Stimulated activated CD8-positive, alpha-beta memory T cell treated with anti-CD3 and anti-CD28 coated beads, Interleukin-7, amount 100 ng/mL, for 1 hour (primary cell): ENCODE measurements at places on chromosomes 7 and 10.

DNA sequence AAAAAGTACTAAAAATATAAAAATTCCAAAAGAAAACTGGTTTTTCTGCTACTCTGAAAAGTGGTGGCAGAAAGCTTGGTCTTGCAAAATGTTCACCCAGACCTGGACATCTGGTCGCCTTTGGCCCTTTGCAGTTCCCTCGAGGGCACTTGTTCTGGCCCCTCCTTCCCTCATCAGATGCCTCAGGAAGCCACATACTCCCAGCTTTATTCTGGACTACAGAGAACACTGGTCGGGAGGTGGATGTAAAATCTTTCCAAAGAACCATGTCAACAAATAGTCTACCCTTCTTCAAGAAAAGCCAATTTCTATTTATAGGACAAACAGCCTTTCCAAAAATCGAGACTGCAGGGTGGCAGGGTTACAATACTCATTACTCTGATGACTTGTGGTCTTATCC is 726.1 kb downstream of the TNS3 start:
- no peak for DNase-seq

DNA sequence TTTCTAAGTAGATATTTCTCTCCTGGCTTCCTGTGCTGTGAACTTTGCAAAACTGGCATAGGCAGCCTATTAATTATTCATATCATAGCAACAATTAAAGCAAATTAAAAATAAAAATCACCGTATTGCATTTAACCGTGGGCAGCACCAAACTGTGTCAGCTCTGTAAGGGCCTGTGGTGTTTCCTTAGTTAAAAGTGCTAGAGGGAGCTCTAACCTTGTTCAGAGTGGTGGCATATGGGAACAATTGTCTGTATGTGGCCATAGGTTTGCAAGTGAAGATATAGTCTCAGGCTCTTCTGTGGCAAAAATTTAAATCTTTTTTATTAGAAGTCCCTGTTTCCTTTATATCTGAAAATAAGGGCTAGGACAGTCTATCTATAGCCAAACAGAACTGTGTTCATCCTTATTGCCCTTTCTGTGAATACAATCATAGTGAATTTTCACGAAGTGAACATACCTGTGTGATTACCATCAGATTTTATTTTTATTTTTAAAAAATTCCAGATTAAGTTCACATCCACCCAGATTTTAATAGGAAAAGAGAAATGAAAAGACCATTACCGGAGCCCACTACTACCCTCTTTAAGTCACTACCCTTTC is 92.6 kb downstream of the POLL start:
- DNase-seq: no peak

GRCh38 chr7:111126987-111127386 is 36.1 kb downstream of the LRRN3 start:
- no peak for DNase-seq

DNA sequence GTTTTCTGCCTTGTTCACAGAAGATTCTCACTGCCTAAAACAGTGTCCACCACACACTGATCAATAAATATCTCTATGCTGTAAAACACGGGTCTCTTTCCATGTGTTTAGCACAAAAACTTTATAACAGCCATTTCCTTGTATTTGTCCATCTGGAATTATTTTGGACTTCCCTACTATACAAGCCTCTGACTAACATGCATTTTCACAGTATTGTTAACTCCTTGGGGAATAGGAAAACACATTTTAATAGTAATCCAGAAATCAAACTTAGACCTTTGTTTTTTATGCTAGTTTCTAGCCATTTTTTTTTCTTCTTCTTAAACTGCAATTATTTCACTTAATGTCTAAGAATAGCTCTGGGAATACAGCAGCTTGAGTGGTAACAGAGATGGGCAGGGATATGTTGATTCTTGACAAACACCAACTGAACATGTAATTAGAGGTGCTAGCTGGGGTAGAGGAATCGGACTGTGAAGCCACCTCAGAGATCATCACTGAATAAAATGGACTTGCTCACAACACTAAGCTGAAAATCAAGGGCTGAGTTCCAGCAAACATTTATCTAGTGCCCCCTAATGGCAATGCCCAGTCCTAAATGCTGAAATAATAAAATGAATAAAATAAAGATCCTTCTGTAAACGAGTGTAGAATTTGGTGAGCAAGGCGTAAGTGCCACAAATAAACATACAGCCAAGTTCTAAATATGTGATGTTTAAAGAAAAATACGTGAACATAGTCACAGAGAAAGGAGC is 593.1 kb downstream of the SORCS1 start:
- no peak for DNase-seq

DNA sequence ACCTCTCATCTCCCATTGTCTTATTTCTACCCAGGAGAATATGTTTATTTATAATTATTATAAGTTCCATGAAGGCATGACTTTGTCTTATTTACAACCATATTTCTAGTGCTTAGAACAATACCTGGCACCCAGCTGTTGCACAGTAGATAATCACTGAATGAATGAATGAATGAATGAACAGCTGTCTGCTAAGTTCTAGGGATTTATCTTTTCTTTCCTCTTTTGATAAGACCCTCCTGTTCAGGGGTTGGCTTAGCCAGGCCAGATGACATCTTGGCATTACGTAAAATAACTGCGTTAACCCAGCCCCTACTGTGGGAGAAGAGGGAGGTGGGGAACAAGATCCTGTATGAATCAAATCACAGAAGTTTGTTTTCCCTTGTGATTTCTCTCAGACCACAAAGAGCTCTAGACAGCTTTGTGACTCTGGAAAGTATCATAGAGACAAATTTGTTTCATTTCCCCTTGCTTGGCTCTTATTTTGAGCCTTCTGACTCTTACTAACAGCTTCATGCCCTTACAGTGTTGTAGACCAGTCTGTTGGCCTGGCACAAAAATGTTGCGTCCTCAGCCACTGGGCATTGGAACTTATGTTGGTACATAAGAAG is 8.4 kb downstream of the ZNF862 start:
- no peak for DNase-seq

DNA sequence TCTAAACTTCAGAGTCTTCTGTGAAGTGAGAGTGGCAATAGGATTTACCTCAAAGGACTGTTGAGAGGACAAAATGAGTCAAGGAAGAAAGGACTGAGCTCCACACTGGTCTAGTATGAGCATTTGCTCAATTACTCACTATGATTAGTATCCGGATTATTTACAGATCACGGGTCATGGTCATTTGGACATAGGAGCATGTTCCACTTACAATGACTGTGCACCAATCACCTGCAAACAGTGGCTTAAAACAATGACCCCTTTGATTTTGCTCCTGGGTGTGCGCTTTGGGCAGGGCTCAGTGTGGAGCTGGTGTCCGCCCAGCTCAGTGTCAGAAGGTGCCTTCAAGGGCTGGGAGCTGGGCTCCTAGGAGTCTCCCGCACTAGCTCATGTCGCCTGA is 225.4 kb downstream of the TCERG1L start:
- no peak for DNase-seq

- DNase-seq: no peak
Observed at GRCh38 chr10:6617309-6618076, 37.4 kb upstream of the PRKCQ start.

DNA sequence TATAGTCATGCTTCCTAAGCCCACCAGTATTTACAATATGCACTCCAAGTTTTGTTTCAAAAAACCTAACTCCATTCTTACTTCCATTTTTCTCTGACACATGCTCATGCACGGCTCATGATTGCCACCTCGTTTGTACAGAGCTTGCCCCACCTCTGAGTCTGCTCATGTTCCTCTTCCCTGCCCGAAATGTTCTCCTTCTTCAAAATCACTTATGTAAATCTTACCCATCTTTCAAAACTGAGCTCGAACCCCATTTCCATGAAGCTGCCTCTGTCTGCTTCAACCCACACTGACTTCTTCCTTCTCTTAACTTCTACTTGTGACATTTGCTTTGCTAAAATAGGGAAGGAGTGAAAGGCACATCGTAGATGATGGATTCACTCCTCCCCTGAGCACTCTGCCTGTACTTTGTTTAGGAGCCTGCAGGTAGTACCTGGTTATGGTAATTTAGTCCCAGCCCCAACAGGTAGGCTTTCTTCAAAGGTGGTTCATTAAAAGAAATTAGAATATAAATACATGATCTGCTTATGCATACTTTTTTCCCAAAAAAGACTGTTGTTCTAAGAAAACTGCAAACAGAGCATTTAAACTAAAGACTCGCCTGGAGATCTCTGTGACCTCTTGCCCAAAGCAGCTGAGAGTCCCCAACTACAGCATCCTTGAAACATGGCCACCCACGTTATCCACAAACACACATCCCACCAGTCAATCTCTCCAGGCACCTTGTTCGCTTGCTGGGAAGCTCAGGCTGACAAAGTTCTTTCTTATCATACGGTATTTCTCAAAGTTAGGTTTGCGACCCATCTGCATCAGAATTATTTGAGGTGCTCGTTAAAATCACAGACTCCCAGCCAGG is 172.0 kb downstream of the DGKI start:
- no peak for DNase-seq

DNA sequence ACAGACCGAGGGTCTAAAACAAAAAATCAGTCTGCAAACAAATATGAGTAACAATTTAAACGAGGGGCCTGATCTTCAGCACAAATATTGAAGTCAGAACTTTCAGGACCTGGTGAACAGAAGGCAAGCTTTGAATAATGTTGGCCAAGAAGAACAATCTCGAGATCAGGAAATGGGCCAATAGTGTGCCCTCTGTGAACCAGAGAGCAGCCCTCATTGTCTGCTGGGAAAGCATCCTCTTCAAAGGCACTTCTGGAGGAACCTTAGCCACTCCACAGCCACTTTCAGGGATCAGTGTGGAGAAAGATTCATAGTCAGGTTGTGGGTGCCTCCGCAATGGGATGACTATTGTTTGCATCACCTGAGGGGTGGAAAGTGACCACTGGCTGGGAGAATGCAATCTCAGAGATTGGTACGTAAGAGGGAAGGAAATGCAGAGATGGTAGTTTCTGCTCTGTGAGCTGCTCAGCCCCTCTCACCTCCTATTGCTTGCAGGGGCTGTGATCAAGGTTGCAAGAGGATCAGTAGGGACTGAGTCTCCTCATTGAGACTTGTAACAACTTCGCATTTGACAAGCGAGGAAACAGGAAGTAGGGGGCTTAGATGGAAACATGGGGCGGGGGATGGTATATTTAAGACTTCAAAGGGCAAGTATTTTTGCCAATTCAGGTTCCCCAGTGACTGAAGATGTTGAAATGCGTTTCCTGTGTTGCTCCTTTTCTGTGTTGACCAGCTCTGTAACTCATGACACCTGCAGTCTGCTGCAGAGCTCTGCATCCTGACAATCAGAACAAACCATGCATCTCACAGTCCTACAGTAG is 28.4 kb upstream of the IFRD1 start:
- DNase-seq: no peak

- DNase-seq: no peak
Observed at GRCh38 chr10:60992636-60993035, 48.7 kb upstream of the RHOBTB1 start.

- no peak for DNase-seq
Observed at GRCh38 chr7:150400788-150401423, 21.8 kb downstream of the ZNF775 start.

DNA sequence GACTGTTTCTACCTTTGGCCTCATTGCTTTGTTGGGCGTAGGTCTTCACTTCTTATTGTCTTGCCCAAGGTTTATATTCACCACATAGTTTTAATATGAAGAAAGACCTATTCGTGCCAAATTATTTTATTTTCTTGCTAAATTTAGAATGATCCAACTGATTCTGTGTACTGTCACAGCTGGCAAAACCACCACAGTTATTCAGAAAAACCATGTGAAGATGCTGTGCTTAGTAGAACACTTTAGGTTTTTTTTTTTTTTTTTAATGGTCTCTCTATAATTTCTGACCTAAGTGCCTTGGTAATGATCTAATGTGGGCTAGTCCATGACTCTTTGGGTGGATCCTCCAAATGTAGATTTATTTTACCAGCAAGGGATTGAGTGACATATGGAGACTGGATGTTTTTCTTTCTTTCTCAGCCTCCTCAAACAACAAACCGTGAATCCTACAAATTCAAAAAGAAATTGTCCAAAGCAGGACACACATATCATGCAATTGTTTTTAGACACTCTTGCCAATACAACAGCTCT is 243.8 kb downstream of the DYNC1I1 start:
- no peak for DNase-seq
